Hypothalamus (tissue), 51 donors: ENCODE measurements at places on chromosomes 16 and 17.

- no peak for DNase-seq
Measured at GRCh38 chr16:89355686-89356085, 134.7 kb downstream of the ANKRD11 start.

DNA sequence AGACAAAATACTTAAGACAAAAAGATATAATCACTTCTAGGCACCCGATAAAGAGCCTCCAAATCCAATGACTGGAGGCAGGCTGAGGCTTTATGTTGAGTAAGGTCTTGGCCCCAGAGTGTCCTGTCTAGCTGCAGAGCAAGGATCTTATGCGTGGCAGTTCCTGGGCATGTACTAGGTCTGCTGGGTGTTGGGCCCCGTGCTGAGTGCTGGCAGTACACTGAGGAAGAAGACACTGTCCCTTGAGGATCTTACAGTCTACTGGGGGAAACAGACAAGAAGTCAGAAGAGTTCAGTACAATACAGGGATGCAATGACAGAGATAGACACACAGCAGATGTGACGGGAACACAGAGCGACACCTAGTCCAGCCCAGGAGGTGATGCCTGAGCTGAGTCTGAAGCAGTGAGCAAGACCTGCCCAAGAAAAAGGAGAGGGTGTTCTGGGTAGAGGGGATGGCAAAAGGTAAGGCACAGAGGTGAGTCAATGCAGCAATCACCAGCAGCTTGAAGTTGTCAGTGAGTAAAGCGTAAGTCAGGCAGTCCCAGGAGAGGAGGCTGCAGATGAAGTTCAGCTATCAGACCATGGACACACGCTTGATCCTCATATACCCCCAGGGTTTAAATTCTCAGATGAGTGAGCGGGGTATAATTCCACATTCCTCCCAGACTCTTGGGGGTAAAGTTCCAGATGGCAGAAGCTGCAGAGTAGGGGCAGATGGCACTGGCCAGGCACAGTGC is 18.1 kb downstream of the MAP3K14 start:
- no peak for DNase-seq

DNA sequence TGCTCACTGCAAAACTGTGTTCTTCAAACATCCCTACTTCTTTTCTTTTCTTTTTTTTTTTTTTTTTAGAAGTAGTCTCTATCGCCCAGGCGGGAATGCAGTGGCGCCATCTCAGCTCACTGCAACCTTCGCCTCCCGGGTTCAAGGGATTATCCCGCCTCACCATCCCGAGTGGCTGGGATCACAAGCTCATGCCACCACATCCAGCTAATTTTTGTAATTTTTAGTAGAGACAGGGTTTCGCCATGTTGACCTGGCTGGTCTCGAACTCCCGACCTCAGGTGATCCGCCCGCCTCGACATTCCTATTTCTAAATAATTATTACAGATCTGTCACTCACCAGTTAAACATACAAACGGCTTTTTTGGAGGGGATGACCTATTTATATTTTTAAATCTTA is 1.0 kb upstream of the RNASEK start:
- no peak for DNase-seq

DNA sequence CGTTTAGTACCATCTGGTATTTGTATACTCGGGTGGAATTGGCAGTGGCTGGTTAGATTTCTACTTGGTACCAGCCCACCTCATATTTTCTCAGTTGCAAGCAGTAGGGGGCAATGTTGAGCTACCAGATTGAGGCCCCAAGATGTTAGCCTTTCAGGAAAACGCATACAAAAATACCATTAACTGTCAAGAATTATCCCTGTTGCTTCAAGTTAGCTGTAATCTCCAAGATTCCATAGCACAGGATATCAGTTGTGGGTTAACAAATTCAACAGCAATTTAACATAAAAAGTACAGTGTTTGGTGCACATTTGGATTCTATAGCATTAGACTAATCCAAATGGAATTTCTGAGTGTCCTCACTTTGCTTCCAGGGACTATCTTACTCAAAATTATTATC is 188.2 kb downstream of the FTO start:
- no peak for DNase-seq

DNA sequence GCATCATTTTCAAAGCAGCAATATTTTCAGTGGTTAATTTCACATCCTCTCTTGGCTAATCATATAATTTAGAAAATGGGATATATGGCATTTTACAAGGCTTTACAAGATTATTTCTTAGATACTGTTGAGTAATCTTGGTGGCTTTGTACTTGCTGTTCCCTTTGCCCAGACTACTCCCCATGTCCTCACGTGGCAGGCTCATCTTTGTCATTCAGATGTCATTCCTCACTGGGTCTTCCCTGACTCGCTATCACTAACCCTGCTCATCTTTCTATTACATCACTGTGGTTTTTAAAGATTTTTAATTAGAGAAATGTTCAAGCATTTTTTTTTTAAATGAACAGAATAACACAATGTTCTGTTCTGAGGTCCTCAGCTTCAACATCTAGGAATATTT is 240.0 kb upstream of the IRX5 start:
- DNase-seq = no peak

DNA sequence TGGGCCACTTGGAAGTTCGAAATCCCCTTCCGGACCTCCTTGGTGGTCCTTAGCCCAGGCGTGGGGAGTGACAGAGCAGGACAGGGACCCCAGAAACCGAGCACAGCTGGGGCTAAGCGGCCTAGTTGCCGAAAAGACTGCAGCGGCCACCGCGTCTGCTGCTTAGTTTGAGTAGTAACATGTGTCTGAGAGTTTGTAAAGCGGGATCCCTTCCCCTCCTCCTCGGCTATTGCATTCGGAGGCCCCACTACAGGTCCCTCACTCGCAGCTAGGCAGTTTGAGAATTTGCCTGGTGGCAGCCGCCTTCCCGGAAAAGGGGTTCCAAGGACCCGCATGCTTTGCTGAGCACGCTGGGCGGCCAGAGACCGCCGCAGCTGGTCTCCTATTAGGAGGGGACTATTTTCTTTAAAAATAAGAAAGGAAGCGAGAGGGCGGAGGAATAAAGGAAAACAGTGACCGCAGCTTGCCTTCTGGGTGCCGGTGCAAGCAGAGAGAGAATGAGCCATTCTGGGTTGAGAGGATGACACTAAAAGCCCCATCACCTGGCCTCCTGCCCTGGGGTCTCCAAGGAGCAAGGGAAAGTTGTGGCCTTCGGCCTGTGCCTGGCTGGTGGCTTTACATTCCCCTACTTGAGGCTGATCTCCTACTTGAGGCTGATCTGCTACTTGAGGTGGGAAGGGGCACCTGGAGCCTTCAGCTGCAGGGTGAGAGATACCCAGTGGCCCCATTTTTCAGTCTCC is 1.1 kb upstream of the HOXB5 start:
- DNase-seq = no peak

- DNase-seq = no peak
Measured at GRCh38 chr17:6755731-6756184, at the start of gene XAF1. Gene XAF1, plus strand, starts transcription at chr17:6756046. Its CDS starts 33 bp downstream, at chr17:6756079.

GRCh38 chr16:82954224-82954929 is 327.6 kb downstream of the CDH13 start:
- DNase-seq = no peak

- no peak for DNase-seq
Measured at GRCh38 chr16:75931043-75931442, 204.8 kb upstream of the CPHXL start.

- no peak for DNase-seq
Measured at GRCh38 chr16:25493136-25493811, 198.5 kb upstream of the HS3ST4 start.

DNA sequence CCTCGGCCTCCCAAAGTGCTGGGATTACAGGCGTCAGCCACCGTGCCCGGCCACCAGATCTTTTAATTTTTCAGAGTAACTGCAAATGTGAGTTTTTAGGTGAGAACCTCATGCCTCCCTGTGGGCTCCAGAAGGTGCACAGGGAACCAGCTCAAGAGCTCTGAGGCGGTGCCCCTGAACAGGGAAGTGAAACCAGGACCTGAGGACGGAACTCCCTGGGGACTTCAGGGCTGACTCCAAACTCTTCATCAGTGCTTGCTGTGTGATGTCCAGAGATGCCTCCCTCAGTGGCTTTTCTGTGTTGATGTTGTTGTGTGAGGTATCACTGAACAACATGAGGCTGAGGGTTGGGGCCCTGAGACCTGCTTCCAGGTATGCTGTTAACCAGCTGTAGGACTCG is 23.8 kb downstream of the SLC12A3 start:
- DNase-seq = no peak
